ENCODE measurements at places on chromosomes 13 and 19.

- DNase-seq: peak; percentile 1
Observed at GRCh38 chr13:38872693-38873092, 117.9 kb downstream of the STOML3 start.

GRCh38 chr13:101627556-101627943 lies 175.1 kb downstream of the ITGBL1 start:
- DNase-seq: no peak

GRCh38 chr13:27474751-27475268 lies 24.4 kb upstream of the MTIF3 start:
- no peak for DNase-seq

DNA sequence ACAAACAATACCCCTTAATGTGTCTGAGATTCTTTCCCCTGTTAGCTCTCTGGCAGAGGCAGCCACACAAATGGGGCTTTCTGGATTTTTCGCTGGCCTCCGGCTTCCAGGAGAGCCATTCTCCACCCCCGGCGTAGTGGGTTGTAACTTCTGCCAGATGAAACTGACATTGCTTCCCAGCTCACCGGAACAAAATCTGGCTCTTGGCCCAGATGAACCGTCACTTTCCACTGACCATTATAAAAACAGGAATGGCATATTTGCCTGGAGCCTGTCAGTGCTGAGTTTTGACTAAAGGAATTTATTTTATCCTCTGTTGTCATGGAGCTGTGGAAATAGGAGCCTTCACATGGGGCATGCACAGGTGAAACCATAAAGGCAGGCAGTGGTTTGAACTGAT lies 120.6 kb upstream of the GPR12 start:
- no peak for DNase-seq

GRCh38 chr19:45784096-45784495 lies 1.8 kb upstream of the DMPK start:
- no peak for DNase-seq

DNA sequence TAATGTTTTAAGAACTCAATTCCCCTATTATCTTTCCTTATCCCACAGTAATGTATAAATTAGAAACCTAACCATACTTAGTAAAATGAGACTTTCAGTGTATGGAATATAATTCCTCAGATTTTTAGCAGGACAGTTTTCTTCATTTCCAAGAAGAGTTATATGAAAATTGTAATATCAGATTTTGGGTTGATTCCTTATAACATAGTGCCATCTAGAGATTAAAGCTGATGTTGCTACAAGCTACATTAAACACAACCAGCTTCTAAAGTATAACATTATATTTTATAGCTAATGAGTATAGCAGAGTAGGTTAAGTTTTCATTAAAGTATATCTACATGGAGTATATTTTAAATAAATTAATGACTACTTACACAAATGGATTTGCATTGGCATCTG lies 99.7 kb upstream of the MIR17HG start:
- no peak for DNase-seq

GRCh38 chr13:33274264-33274663 lies 11.3 kb downstream of the STARD13 start:
- DNase-seq: no peak

DNA sequence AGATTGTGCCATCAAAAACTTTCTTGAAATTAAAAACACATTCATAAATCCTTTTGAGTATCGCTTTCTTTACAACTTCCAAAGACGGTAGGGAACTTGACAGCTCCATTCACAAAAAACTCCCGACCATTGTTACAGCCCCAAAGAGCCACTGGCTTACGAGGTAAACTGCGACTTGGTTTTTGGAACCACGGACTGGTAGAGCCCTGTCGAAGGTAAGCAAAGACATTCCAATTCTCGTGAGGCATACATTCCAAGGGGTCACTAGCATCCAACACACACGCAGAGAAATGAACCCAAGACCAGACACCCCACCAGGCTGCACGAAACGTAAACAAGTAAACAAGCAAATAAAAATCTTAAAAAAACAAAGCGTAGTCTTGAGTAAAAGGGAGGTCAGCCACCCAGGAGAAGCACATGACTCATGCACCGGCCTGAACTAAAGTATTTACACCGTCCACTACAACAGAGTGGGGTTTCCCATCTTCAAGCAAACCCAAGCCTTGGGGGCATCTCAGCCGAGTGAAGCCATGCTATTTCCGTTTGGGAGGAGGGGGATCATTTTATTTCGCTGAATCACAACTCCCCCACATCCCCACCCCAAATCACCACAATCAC lies 1.4 kb downstream of the BRD4 start:
- no peak for DNase-seq

DNA sequence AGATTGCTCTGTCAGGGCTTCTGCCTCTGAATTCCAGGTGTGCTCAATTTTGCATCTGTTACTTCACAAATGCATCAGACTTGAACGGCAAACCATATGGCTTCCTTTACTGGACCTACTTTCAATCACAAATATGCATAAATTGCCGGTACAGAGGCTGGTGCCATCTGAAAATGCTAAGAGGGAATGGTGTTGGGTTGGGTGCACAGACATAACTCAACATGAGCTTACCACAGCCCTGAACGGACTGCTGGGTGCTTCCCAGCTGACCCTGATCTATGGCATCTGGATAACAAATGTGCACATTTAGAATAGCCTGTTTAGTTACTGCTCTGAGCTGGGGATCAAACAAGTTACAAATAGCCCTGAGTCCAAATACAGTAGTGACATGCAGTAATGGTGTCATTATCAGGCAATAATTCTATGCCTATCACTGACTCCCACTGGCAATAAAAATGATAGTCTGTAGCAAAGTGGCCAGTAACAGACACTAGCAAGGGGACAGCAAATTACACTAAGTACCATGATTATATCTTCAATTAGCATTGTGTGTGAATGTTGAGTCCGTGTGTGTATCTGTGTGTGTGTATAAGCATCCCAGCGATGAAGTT lies 927.3 kb downstream of the DIAPH3 start:
- DNase-seq: no peak

DNA sequence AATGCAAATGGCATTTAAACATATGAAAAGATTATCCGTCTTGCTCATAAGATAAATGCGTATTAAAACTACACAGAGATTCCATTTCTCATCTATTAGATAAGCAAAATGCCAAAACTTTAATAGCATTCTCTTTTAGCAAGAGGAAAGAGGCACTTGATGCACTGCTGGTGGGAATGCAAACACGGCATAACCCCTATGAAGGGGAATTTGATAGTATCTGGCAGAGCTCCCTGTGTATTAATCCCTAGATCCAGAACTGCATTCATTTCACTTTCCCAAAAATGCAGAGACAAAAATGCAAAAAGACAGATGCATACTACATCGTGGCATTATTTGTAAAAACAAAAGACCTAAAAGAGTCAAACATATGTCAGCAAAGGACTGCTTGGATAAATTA lies 193.6 kb upstream of the STARD13 start:
- no peak for DNase-seq

- no peak for DNase-seq
Observed at GRCh38 chr13:112202266-112202665, 135.3 kb downstream of the SOX1 start.

- no peak for DNase-seq
Observed at GRCh38 chr13:40502236-40502635, 164.2 kb downstream of the FOXO1 start.

DNA sequence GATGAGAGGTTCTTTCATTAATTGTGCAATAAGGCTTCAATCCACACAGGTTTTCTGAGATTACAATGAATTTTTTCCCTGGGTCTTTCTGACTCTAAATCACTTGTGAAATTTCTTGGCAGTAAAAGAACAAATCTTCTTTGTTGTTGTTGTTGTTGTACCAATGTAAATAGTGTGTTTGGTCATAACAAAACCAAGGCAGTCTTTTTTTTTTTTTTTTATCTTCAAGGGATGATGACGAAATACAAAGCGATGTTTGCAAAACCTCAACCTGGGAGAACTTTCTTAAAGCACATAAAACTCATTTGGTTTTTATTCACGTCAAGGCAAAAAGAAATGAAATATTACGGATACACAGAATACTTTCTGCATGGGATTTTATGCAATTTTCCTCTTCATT lies 462.0 kb downstream of the LIG4 start:
- DNase-seq: no peak

DNA sequence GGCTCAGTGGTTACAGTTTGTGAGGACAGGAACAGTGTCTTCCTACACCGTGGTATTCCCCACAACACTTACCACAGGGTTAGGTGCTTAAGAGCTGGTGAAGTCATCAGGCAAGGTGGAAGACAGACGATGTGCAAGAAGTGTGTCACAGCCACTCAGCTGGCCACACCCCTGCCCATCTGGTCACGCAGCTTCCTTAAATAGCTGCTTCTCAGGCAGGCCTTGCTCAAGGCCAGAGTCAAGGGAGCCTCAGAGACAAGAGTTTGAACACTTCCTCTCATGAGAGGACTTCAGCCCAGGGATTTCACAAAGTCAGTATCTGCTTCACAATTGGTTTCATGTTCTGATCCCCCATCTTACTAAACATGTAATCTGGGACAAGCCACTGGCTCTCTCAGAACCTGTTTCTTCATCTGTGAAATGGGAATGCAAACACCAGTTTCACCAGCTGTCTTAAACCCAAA lies 80.3 kb upstream of the FRY start:
- no peak for DNase-seq

- DNase-seq: no peak
Observed at GRCh38 chr13:78393286-78394142, 209.8 kb downstream of the POU4F1 start.

DNA sequence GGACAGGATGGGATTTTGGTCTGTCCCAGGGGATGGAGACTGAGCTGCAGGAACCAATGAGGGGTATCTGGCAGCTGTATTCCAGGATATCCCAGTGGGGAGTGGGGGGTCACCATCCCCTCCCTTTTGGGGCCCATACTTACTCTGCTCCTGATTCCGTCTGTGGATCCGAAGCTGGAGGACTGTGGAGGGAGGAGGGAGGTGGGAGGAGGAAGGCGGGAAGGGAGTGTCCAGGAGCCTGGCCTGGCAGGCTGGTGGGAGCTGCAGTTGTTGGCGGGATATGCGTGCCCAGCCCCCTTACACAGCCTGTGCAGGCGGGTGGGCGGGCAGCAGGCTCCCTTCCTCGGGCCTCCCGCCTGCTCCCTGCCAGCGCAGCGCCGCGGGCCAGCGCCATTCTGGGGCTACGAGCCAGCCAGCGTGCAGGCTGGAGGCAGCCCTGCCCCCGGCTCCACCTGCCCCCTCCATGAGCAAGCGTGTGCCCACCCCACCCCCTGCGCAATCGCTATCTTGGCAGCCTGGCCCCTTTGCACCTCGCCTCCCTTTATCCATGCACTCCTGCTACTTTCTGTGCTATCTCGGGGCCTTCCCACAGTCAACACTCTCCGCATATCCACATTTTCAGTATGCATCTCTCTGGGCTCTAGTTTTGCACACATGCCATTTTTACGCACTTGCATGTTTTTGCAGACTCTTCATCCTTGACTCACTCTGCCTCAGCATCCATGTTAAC lies 2.8 kb downstream of the MAMSTR start:
- DNase-seq: no peak

DNA sequence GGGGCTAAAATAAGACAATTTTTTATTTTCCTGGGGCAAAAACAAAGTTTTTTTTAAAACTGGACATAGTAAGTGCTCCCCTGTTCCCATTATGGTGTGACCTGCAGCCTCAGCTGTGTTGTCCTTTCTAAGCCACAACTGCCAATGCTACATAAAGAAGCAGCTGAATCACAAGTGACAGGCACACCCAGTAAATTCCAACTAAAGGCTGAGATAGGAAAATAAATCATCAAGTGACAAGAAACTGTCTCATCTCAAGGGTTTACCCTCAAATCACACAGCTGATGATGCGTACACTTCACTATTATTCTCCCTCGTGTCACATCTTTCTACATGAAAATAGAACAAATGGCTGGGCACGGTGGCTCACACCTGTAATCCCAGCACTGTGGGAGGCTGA lies 28.7 kb downstream of the STK24 start:
- no peak for DNase-seq

GRCh38 chr19:11570039-11570462 lies 7.4 kb downstream of the ACP5 start:
- DNase-seq: no peak

GRCh38 chr13:111555903-111556302 lies 235.5 kb downstream of the TEX29 start:
- no peak for DNase-seq

DNA sequence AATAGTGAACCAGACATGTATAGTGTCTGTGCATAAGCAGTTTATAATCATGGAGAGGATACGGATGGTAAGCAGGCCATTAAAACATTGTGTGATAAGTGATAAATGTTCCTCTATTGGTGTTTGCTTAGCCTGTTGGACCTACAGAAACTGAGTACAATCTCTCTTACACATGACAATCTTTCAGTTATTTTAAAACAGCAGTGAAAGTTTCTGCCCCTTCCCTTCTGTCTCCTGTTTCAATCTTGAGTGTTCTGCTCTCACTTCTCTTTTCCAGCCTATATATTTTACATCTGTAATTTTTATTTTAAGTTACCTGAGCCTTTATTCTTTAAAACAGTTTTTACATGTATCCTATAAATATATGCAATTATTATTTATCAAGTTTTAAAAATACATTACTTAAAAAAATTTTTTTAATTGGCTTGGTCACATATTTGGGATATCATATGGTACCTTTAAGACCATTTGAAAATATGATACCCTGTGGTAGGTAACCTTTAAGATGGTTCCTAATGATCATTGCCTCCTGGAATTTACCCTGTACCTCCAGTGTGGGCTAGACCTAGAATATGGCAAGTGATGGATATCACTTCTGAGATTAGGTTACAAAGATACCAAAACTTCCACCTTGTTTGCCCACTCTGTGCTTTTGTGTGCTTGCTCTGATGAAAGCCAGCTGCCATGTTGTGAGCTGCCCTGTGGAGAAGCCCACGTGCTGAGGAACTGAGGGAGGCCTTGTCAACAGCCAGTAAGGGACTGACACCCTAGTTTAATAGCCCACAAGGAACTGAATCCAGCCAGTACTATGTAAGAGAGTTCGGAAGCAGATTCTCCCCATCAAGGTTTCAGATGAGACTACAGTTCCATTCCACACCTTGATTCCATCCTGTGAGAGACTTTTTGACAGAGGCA lies 99.3 kb downstream of the DHRS12 start:
- DNase-seq: no peak

Data from CD4-positive, alpha-beta T cell (primary cell).